Stimulated activated CD8-positive, alpha-beta memory T cell treated with anti-CD3 and anti-CD28 coated beads, Interleukin-7, amount 100 ng/mL, for 24 hours (primary cell): ENCODE measurements at places on chromosomes 1 and 21.

DNA sequence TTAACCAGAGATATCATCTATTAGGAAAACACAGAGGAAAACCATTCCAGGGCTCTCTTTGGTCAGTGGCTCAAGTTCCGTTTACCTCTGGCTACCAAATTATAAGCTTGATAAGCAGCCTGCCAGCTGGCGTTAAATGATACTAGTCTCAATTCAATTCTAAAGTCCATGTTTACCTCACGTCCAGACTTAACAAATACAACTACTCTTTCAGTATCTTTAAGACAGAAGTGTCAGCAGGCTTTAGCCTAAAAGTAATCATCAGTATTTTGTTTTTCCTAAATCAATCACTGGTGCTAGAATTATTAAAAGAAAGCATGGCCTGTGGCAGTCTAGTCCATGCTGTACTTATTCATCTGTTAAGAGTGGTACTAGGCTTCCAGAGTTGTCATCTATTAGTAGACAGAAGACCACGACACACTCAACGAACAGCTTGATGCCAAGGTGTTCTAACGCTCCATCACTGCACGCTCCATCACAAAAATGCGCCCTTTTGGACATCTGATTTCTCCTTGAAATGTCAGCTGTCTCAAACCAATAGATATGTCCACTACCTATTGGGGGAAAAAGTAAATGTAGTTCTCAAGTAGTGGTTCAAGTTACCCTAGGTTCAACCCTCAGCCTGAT is 1.5 kb downstream of the IVNS1ABP start:
- no peak for DNase-seq

GRCh38 chr1:46087891-46088290 is 44.5 kb downstream of the PIK3R3 start:
- DNase-seq = no peak

DNA sequence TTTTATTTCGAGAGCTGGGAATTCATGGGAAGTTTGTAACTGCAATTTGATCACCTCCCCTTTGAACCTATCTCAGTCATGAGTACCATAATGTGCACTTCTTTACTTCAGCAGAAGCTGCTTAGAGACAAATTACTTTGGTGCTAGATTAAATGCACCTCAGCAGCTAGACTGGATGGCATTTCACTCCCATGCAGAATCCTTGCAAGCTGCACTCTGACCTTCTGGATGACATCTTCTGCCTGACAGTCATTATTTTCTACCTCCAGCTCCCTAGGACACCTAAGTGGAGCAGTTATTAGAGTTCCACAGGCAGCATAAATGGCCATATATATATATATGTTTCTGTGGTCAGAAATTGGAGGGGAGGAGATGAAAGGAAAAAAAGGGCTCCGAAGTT is 366.0 kb upstream of the TMPRSS15 start:
- DNase-seq = no peak

- DNase-seq = peak; percentile 21
These were observed 49.9 kb upstream of the CYP2J2 start for GRCh38 chr1:59976194-59977074.

DNA sequence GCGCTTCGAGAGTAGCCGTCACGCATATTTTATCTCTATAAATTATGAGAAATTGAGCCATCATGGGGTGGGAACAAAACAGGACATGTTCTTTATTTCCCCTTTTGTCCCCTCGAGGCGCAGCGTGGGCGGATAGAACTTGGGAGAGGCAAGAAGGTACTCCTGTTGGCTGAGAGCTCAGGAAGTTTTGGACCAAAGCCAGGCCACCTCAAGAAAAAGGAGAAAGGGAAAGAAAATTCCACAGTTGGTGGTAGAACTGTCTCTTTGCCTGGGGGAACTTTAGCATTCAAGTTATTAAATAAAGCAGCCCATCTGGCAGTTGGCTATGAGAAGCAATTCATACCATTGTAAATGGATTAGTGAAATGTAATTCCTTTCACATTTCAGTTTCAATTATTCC is 76.4 kb upstream of the DSCAM start:
- no peak for DNase-seq
